Neural crest cell (in vitro differentiated cells): ENCODE measurements at places on chromosomes 4 and X. TPM values are rescaled to one million over a fixed set of nuclear protein-coding genes. Genes with fewer than 3 reads are reported as not detected.

DNA sequence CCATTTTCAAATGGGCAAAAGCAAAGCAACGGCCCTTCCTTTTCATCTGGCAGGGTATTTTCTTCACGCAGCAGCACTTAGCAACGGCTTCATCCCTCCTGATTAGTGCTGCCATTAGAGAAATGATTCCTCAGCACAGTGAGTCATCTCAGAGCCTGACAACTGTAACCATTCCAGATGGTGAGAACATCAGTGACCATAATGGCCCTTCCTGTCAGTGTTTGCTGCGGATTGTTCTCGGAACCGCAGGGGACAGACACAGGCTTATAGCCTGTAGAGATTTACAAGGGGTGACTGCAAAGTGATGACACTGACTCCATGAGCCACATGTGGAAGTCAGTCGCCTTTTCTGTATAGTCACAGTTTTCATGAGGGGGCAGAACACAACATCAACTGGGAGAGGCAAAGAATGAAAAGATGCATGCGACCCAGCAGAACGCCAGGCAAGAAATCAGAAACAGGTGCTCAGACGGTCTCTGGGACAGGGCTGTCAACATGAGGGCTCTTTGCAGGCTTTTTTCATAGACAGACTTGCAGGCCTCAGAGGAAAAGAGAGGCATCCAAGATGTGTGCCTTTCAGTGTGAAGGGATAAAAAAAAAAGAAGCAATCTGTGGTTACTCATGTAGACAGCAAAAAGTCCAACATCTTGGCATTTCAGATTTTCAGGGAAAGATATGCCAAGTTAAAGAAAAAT is 69.9 kb upstream of the FBXW7 start:
- no peak overlapping the region for H3K27ac ChIP-seq
- peaks cover 22% of the 10 kb centered on the region for H3K4me1 ChIP-seq
- no peak overlapping the region for H3K4me3 ChIP-seq
- no peak for DNase-seq
- H3K36me3 ChIP-seq, result no peaks in the 10 kb centered on the region

DNA sequence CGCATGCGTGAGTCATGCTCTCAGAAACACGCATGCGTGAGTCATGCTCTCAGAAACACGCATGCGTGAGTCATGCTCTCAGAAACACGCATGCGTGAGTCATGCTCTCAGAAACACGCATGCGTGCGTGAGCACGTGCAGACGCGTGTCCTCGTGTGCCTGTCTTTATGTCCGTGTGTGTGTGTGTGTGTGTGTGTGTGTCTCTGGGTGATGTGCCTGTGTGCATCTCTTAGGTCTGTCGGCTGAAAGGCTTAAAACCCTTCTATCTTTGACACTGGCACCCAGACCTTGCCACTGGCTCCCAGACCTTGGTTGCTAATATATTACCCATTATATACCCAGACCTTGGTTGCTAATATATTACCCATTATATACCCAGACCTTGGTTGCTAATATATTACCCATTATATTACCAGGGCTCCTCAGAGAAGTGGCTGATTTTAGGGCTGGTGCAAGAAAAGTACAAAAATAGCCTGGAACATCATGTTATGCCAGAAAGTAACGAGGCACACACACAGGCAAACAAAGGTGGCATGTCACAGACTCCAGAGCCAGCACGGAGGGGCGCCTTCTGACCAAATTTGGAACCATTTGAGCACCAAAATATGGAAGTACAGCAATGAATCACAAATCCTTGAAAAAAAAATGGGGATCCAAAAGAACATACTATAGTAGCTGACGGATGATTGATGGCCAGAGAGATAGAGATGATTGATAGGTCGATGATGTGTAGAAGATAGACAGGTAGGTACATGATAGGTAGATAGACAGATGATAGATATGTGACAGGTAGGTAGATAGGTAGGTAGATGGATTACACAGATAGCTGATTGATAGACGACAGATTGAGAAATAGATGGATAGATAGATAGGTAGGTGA is 19.2 kb upstream of the ADRA2C start:
- peaks cover 62% of the 10 kb centered on the region for H3K27me3 ChIP-seq
- H3K36me3 ChIP-seq, result peaks cover 3% of the 10 kb centered on the region
- H3K27ac ChIP-seq, result no peak overlapping the region
- peaks cover 27% of the 10 kb centered on the region for H3K4me1 ChIP-seq
- DNase-seq, result no peak

DNA sequence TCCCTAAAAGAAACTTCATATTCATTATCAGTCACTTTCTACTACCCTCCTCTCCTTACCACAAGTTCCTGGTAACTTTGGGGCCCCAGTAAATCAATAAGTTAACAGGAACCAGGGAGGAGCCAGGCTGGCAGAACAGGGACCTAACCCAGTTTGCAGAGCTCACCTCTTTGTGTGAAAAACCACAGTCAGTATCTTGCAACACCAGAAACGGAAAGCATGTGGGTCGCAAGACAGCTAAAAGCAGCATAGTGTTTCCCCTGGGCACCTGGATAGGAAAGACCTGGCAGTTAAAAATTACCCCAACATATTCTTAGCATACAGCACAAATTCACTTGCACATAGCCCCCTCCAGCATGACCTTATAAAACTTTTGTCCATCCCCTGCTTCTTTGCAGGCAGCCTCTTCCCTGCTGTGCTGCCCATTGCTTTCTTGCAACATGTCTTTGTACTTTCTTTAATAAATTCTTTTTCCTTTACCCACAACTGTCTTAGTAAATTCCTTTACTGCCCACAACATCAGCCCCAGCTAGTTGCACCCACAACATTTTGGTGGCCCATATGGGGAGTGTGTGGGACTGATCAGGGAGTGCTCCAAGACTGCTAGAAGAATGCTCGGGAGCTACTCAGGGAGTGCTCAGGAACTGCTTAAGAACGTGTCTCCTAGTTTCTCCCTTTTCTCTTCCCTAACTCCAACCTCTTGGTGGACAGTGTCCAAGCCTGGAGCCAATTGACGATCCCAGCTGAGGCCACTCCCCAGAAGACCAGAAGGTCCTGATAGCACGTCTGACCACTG is 83.4 kb downstream of the MSN start:
- H3K4me1 ChIP-seq, result no peaks in the 10 kb centered on the region
- no peak overlapping the region for H3K27ac ChIP-seq
- DNase-seq, result no peak
- H3K27me3 ChIP-seq, result no peaks in the 10 kb centered on the region

GRCh38 chr4:182278729-182279128 is 35.5 kb downstream of the TENM3 start:
- H3K4me1 ChIP-seq, result peaks cover 8% of the 10 kb centered on the region
- H3K36me3 ChIP-seq, result peaks cover 4% of the 10 kb centered on the region
- H3K27ac ChIP-seq, result no peak overlapping the region

GRCh38 chr4:76744241-76744921 is 153.6 kb downstream of the SOWAHB start:
- DNase-seq, result no peak
- H3K27ac ChIP-seq, result no peak overlapping the region
- H3K4me3 ChIP-seq, result no peak overlapping the region
- H3K36me3 ChIP-seq, result peaks cover 12% of the 10 kb centered on the region
- no peaks in the 10 kb centered on the region for H3K27me3 ChIP-seq

- peaks cover 3% of the 10 kb centered on the region for H3K36me3 ChIP-seq
- H3K4me1 ChIP-seq, result no peaks in the 10 kb centered on the region
- H3K27me3 ChIP-seq, result no peaks in the 10 kb centered on the region
These were observed 453.3 kb upstream of the INTU start for GRCh38 chr4:127179256-127180087.

DNA sequence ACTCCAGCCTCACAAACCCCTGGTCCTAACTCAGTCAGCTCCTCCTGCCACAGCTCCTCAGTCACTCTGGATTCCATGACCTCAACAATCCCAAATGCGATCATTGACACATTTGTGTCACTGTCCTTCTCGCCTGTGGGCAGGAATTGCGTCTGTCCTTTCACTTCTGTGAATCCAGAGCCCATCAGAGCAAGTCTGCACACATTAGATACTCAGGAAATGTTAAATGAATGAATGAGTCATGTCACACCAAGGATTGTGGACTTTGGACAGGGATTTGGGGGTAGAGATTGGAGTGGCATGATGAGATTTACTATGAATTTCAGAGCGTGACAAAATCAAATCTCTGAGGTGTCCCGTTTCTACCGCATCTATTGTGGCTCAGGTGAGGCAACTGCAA is 11.8 kb upstream of the CLDN24 start:
- H3K27ac ChIP-seq, result no peak overlapping the region
- no peak overlapping the region for H3K4me3 ChIP-seq
- peaks cover under 1% of the 10 kb centered on the region for H3K4me1 ChIP-seq
- no peak for DNase-seq

Gene EXOC1L
- total RNA-seq, result not detected in 2 replicates

- peaks cover 4% of the 10 kb centered on the region for H3K4me1 ChIP-seq
- DNase-seq, result no peak
- H3K27me3 ChIP-seq, result no peaks in the 10 kb centered on the region
- H3K36me3 ChIP-seq, result no peaks in the 10 kb centered on the region
- no peak overlapping the region for H3K27ac ChIP-seq
These were observed 19.0 kb downstream of the MAB21L2 start for GRCh38 chr4:150600812-150601445.

- H3K27ac ChIP-seq, result no peak overlapping the region
- no peak for DNase-seq
- no peaks in the 10 kb centered on the region for H3K27me3 ChIP-seq
- peaks cover 14% of the 10 kb centered on the region for H3K4me1 ChIP-seq
- H3K36me3 ChIP-seq, result no peaks in the 10 kb centered on the region
These were observed 312.0 kb downstream of the PDGFC start for GRCh38 chr4:156659570-156659969.

Gene PALLD
- total RNA-seq, result 58.7 and 63.6 TPM in 2 replicates

DNA sequence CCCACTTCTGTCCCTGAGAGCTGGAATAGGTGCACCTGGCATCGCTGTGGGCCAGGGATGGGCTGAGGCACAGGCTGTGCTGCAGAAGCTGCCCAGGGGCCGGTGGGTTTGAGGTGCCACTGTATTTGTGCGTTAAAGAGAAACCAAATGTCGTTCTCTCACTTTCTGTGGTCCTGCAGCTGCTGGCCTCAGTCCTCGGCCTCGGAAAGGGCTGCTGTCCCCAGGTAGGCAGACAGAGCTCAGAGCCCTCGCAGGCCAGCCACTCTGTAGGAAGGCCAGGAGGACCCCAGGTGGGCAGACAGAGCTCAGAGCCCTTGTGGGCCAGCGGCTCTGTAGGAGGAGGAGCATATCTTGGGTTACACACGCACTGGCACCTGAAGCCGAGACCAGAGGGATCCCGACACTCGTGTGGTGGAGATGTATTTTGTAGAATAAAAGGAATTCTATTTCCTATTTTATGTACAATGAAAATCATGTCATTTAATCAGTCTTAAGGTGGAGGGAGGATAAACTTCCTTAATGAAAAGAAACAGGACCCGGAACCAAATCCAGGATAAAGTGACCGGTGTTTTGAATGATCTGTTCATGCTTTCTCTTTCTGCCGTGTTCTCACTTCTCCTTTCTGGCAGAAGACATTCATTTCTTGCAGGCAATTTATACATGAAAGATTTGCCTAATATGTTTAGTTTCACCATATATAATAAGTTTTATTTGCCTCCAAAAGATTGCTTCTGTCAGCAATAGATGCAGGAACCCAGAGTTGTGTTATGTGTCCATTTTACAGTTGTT is 54.4 kb upstream of the HGFAC start:
- H3K4me1 ChIP-seq, result peaks cover 44% of the 10 kb centered on the region
- peak overlapping the region; percentile 49 for H3K4me3 ChIP-seq
- H3K36me3 ChIP-seq, result peaks cover 7% of the 10 kb centered on the region
- no peak for DNase-seq
- H3K27me3 ChIP-seq, result no peaks in the 10 kb centered on the region
- no peak overlapping the region for H3K27ac ChIP-seq

Gene TNIP3
- total RNA-seq, result not detected in 2 replicates
